ENCODE measurements at places on chromosomes 13 and 19. TPM values are rescaled to one million over a fixed set of nuclear protein-coding genes. Genes with fewer than 3 reads are reported as not detected.
A peak's percentile ranks its signal among the peaks of the same experiment; 100 is the strongest.

DNA sequence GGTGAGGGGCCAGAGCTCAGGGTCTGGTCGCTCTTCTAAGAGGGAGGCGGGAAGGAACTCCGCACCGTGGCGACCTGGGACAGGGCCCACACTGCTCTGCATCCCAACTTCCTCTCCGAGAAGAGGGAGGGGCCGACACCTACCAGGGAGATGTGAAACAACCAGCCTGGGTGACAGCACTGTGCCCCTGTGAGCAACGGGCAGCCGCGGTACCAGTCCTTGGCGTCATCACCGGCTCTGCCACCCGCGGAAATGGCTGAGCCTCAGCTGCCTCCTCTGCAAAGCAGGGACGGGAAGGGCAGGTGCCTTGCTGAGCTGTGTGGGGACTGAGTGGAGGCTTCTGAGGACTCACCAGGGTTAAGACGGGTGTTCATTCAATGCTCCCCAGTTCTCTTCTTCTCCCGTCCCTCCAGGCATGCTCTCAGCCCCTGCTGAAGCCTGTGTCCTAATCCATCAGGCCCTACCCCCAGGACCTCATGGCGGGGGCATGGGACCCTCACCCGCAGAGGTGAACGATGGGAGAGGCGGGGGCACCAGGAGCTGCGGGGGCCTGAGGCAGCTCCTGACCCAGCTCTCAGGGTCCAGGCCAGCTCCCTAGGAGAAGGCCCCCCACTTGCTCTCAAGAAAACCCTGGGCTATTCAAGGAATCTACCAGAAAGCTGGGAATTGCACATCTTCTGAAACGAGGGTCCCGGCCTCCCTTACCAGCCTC is 9.3 kb downstream of the ZNF787 start:
- DNase-seq: no peak

DNA sequence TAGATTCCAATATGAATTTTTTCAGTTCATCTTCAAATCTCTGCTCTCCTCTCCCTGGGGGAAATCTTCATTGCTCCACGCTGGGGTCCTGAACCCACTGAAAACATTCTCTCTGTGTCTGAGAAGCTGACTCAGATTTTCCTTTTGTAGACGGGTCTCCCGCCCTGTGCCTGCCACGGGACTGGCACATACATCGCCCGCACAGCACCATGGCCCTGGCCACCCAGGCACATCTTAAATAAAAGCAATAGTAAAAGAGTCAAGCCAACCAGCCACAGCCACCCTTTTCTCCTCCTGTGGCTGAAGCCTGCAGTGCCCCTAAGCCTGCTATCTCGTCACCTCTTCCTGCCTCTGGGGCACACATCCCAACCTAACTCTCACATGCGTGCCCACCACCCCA is 301.2 kb downstream of the ZNF536 start:
- no peak for DNase-seq

- no peak for DNase-seq
Observed at GRCh38 chr13:40969169-40969901, 49.8 kb downstream of the ELF1 start.

- DNase-seq: peak; percentile 31
Observed at GRCh38 chr13:76693086-76693485, 193.1 kb downstream of the KCTD12 start.

GRCh38 chr13:32426990-32427851 is 709 bp downstream of the N4BP2L1 start:
- peak; percentile 38 for DNase-seq

SOX1 gene
- total RNA-seq: not detected

STK11 gene
- total RNA-seq: 61.6 TPM

RPL28 gene
- total RNA-seq: 243 TPM

ZNF91 gene
- total RNA-seq: 0.58 TPM
